Adrenal gland (tissue), 19 donors: ENCODE measurements at places on chromosomes 1 and 21.

GRCh38 chr1:51524817-51525216 is 5.8 kb upstream of the EPS15 start:
- no peak for DNase-seq

GRCh38 chr1:222784916-222785315 is 29.9 kb upstream of the DISP1 start:
- DNase-seq: no peak

DNA sequence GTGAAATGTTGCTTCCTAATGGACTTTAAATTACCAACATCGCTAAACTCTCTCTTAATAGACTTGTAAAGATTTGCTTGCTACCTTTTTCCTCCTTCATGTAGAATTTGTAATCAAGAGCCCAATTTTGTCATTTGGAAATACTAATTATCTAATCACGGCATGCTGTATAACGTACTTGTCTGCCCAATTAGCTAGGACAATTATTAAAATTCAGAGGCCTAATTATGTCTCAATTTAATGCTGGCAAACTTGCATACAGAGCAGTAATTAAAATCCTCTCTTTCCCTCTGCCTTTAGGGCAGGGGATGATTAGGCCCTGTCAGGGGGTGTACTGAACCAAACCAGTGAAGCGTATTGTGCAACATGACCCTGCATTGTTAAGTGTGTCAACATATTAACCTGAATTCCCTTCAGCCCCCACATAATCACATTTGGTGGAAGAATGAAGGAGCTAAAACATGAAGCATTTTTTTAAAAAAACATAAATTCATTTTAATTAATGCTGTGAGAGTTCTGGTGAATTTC is 137.4 kb upstream of the BARHL2 start:
- no peak for DNase-seq

DNA sequence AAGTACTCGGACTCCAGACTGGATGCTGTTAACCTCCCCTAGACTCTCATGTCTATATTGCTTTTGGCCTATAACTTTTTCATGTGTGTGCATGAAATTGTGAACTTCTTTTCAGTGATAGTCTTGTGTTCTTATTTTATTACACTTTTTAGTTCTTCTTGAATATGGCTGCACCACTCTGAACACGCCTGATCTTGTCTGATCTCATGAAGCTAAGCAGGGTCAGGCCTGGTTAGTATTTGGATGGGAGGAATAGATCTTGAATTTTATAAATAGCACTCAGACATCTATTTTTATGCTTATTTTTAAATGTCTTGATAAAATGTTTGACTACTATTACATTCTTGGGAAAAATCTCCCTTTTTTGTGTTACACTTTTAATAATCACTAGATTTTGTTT is 22.4 kb downstream of the TCP10L start:
- DNase-seq: no peak

- no peak for DNase-seq
These were observed 931.2 kb upstream of the B3GALT2 start for GRCh38 chr1:194117582-194117981.
